ENCODE measurements at places on chromosomes 1 and 21. TPM values are rescaled to one million over a fixed set of nuclear protein-coding genes. Genes with fewer than 3 reads are reported as not detected.

DENND4B gene
- 26.8 TPM for total RNA-seq

ROR1 gene
- 46.9 TPM for total RNA-seq

CHRM3 gene
- 0.29 TPM for total RNA-seq

ADAM30 gene
- total RNA-seq: not detected

KRTAP10-7 gene
- not detected for total RNA-seq

CCDC27 gene
- not detected for total RNA-seq

NHLH1 gene
- under 0.01 TPM for total RNA-seq

WNT3A gene
- not detected for total RNA-seq

ARTN gene
- total RNA-seq: not detected

DNA sequence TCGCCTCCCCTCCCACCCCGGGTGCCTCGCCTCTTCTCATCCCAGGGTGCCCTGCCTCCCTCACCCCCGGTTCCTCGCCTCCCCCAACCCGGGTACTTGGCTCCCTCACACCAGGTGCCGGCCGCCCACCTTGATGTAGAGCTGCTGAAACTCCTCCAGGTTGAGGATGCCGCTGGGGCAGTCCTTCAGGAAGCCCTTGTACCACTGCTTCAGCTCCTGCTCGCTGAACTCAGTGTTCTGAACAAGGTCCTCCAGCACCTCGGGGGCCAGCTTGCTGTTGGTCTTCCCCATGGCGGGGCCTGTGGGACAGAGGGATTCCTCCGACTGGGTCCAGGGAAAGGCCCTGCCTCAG lies 6.9 kb downstream of the HPCAL4 start:
- no peaks in the 10 kb centered on the region for H3K36me3 ChIP-seq
- no peaks in the 10 kb centered on the region for H3K4me1 ChIP-seq
- no peak overlapping the region for H3K4me3 ChIP-seq
- peaks cover 80% of the 10 kb centered on the region for H3K27me3 ChIP-seq
- H3K27ac ChIP-seq: no peak overlapping the region

DNA sequence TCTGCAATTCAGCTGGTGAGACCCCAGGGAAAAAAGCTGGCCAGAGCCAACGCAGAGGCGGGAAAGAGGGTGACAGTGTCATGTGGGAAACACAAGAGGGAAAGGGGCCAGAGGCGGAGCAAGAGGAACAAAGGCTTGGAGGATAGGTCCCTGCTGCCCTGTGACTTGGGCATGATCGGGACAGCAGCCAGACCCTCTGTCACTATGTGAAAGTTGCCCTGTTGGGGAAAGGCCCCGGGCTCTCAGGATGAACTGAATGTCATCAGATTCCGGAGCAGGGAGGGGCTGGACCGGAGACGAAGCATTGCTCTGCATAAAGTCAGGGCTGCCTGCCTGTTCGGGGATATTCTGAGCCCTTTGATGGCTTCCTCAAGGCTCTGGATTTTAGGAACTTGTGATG lies 5.7 kb upstream of the ELF3 start:
- H3K4me1 ChIP-seq: no peaks in the 10 kb centered on the region
- no peak for DNase-seq

- H3K27ac ChIP-seq: peak overlapping the region; percentile 96
- peaks cover 38% of the 10 kb centered on the region for H3K4me1 ChIP-seq
- no peaks in the 10 kb centered on the region for H3K36me3 ChIP-seq
- no peaks in the 10 kb centered on the region for H3K27me3 ChIP-seq
Observed at GRCh38 chr1:178241057-178241456, 147.2 kb downstream of the RASAL2 start.

DNA sequence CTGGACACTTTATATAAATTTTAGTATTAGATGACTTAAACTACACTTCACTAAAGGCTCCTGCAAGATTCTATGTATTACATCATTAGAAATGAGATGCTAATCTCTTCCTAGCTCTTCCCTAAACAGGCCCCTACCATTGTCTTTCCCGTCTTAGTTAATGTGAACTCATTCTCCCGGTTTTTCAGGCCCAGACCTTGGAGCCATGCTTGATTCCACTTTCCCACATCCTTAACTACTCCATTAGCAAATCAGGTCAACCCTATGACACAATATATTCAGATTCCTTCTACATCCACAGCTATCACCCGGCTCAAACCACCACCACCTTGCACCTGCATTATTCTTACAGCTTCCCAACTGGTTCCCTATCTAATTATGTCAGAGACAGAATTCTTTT lies 73.3 kb downstream of the NVL start:
- H3K36me3 ChIP-seq: peaks cover 4% of the 10 kb centered on the region
- no peaks in the 10 kb centered on the region for H3K4me1 ChIP-seq
- no peaks in the 10 kb centered on the region for H3K27me3 ChIP-seq

- no peaks in the 10 kb centered on the region for H3K4me1 ChIP-seq
- H3K27ac ChIP-seq: no peak overlapping the region
- no peaks in the 10 kb centered on the region for H3K36me3 ChIP-seq
- H3K27me3 ChIP-seq: no peaks in the 10 kb centered on the region
- no peak overlapping the region for H3K4me3 ChIP-seq
- no peak for DNase-seq
Observed at GRCh38 chr1:175802407-175803123, 59.2 kb upstream of the TNR start.

DNA sequence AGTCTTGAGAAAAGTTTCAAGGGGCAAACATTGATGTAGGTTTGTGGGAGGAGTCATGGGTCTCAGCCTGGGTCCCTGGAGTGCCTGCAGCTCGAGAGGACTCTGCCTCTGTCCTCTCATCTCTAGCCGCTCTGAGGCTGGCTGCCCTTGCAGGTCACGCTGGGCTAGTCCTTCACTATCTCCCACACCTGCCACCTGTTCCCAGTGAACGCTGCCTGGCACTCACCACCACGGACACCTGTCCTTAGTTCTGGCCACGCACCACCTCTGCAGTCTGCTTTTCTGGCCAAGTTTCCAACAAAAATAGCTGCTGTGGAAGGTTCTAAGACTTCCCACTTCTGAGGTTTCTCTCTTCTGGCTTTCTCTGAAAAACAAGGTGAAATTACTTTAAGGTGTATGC lies 52.5 kb downstream of the SH3BGR start:
- H3K27me3 ChIP-seq: no peaks in the 10 kb centered on the region
- no peak overlapping the region for H3K27ac ChIP-seq
- H3K4me1 ChIP-seq: no peaks in the 10 kb centered on the region
- H3K4me3 ChIP-seq: no peak overlapping the region
- no peak for DNase-seq
- H3K36me3 ChIP-seq: no peaks in the 10 kb centered on the region

DNA sequence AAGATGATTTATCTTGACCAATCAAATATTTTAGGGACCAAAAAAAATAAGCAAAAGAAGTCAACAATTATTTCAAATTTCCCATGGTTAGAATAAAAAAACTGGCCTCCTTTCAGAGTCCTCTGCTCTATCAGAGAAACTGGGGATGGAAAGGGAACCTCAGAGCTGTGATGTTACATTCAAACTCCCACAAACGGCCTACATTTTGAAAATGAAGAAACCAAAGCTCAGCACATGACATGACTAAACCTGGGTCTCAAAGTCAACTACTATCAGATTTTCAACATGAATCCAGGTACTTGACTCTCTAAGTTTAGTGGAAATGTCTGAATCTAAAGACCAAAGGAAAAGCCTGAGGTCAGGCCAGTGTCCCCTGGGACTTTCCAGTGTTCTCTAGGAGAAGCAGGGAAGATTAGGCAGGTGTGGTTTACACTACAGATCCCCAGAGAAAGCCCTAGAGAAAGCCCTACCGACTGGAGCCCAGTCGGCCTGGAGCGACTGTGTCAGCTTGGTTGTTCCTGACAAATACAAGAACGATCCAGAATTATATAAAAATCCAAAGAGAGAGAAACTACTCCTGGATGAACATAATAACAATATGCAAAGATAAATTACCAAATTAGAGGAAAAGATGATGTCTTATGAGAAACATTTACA lies 24.8 kb downstream of the JAK1 start:
- no peak overlapping the region for H3K4me3 ChIP-seq
- no peaks in the 10 kb centered on the region for H3K27me3 ChIP-seq
- no peaks in the 10 kb centered on the region for H3K36me3 ChIP-seq

DNA sequence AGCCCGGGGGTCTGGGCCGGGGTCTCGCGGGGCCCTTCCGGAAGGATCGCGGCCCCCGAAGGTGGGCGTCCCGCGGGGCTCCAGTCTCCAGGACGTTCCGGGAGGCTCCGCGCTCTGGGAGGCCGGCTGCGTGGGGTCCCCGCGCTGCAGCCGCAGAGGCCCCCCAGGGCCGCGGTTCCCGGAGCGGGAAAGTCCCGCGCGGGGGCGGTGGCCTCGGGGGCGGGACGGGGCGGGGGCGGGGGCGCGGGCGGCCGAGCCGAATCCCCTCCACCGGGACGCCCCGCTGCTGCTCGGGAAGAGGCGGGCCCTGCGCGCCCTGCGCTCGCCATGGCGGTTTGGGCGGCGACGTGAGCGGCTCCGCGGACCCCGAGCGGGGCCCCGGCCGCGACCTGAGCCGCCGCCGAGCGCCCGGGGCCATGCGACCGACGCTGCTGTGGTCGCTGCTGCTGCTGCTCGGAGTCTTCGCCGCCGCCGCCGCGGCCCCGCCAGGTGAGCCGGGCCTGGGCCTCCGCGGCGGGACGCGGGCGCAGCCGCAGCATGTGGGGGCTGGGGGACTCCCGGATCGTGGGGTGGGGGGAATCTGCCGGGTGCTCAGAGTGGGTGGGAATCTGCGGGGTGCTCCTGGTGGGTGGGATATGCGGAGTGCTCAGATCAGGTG lies at the start of gene IFNGR2:
TSS of gene IFNGR2 (plus strand) at position 286 of the 658 bp plus-strand sequence. CDS start at position 417, 131 bp downstream.
- DNase-seq: peak; percentile 91
- peak within 1 kb of the TSS; percentile 90 for H3K27ac ChIP-seq
- H3K4me3 ChIP-seq: peak within 1 kb of the TSS; percentile 92

- no peak for DNase-seq
- H3K4me1 ChIP-seq: no peaks in the 10 kb centered on the region
- no peak overlapping the region for H3K27ac ChIP-seq
- H3K36me3 ChIP-seq: no peaks in the 10 kb centered on the region
- H3K4me3 ChIP-seq: no peak overlapping the region
Observed at GRCh38 chr1:172411791-172412338, 8.6 kb upstream of the C1orf105 start.

DNA sequence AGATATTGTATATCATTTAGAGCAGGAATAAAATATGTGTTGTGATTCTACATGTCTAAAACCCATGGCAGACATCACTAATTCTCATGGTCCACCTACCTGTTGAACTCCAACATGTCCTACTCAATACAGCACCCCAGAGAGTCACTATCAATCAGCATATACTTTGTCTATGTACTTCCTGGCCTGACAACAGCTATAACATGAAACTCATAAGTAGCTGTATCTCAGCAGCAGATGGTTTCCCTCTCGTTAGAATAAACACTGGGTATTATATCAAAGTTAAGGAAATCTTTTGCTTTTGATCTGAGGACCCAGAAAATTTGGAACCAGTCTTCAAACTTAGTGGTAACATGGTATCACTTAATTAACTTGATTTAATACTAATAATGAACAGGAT lies 15.8 kb downstream of the ARPC5 start:
- no peak overlapping the region for H3K27ac ChIP-seq
- H3K36me3 ChIP-seq: peaks cover 4% of the 10 kb centered on the region
- DNase-seq: no peak
- H3K4me3 ChIP-seq: no peak overlapping the region
- no peaks in the 10 kb centered on the region for H3K27me3 ChIP-seq

- peaks cover 28% of the 10 kb centered on the region for H3K4me1 ChIP-seq
- H3K27ac ChIP-seq: peak overlapping the region; percentile 57
- no peaks in the 10 kb centered on the region for H3K27me3 ChIP-seq
- DNase-seq: peak; percentile 95
- H3K4me3 ChIP-seq: no peak overlapping the region
Observed at GRCh38 chr1:37486680-37487618, 12.6 kb downstream of the ZC3H12A start.

DNA sequence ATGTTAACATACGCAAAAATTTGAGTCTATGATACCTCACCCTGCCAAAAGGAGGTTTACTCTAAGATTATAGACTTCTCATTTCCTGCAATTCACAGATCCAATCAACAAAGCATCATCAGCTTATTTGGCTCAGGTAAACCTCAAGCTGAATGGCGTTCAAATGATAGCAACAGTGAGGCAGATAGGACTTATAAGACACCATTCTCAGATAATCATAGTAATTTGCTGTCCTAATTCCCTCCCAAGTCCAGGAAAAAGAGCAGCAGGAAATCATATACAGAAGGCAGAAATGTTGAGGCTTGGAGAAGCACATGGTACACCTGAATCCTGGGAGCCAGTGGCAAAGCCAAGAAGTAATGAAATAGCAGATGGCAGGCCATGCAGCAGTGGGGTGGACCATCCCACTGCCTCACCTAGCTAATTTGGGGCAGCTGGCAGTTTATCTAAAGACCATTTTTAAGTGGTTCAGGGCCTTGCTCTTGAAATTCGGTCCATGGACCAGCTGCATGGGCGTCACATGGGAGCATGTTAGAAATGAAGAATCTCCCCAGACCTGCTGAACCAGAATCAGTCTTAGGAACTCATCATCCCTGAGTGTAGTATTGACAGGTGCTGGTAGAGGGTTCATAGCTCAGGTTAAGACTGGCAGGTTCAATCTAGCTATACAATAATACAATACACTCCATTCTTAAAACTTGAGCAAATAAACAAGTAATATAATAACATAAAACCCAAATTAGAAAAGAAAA lies 57.7 kb downstream of the ASTN1 start:
- no peak overlapping the region for H3K4me3 ChIP-seq
- no peak for DNase-seq
- H3K36me3 ChIP-seq: no peaks in the 10 kb centered on the region
- H3K27me3 ChIP-seq: no peaks in the 10 kb centered on the region
- no peak overlapping the region for H3K27ac ChIP-seq

DNA sequence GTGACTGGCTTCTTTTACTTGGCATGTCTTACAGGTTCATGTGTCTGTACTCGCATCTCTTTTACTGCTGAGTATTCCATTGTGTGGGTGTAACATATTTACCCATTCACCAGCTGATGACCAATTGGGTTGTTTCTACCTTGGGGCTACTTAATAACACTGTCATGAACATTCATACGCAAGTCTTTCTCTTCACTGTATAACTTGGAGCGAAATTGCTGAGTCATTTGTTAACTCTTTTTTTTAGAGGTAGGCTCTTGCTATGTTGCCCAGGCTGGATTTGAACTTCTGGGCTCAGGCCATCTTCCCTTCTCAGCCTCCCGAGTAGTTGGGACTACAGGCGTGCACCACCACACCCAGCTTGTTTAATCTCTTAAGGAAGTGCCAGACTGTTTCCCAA lies 6.5 kb downstream of the PYCR2 start:
- peaks cover 26% of the 10 kb centered on the region for H3K36me3 ChIP-seq
- no peak overlapping the region for H3K4me3 ChIP-seq
- H3K27ac ChIP-seq: no peak overlapping the region
- no peak for DNase-seq

DNA sequence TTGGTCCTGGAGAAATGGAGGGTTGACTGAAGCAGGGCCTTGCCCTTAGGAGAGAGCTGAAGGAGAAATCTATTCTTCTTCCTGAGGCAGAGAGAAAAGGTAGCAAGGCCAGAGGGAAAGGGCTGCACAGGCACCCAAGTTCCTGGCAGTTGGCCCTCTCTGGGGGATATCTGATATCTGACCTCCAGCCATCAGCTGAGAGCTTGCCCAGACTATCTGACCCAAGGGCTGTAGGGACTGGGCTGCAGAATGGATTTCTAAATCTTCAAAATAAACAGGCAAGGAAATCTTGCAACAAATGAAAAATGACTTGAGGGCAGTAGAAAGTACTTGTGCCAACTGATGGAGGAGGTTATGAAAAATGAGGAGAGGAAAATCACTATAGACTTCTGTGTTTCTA lies 498 bp upstream of the CLCA2 start:
- no peaks in the 10 kb centered on the region for H3K36me3 ChIP-seq
- H3K27ac ChIP-seq: no peak overlapping the region
- no peak overlapping the region for H3K4me3 ChIP-seq
- peaks cover 9% of the 10 kb centered on the region for H3K4me1 ChIP-seq
- no peaks in the 10 kb centered on the region for H3K27me3 ChIP-seq
- DNase-seq: no peak

All from osteoblast (primary cell).